ENCODE measurements at places on chromosomes 16 and 17. TPM values are rescaled to one million over a fixed set of nuclear protein-coding genes. Genes with fewer than 3 reads are reported as not detected.

ST6GALNAC1 gene
- not detected for polyA plus RNA-seq

LRRC75A gene
- polyA plus RNA-seq, result 0.53 TPM

LGALS3BP gene
- polyA plus RNA-seq, result 5.4 TPM

HS3ST4 gene
- polyA plus RNA-seq, result 14.9 TPM
